Activated T-cell treated with anti-CD3 and anti-CD28 coated beads for 24 hours (primary cell): ENCODE measurements at places on chromosomes 2 and 18.

- no peak for DNase-seq
Measured at GRCh38 chr2:226690461-226691024, 109.1 kb downstream of the IRS1 start.

GRCh38 chr2:236971131-236971821 is 114.4 kb upstream of the COPS8 start:
- no peak for DNase-seq

- no peak for DNase-seq
Measured at GRCh38 chr2:155384555-155385123, 686.1 kb downstream of the KCNJ3 start.

DNA sequence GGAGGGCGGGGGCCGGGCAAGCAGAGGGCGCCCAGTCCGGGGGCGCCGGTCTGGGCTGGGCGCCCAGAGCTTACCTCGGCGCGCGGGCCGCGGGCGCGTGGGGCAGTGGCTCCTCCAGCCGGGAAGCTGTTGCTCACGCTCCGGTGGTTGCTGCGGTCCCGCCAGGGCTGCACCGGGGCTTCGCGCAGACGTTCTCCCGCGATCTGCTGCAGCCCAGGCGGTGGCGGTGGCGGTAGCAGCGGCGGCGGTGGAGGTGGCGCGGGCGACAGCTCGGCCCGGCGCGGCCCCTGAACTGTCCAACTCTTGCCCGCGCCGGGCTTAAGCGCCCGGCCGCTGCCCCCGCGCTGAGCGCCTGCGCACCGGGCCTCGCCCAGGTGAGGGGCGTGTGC is 391 bp downstream of the ZNF385B start:
- no peak for DNase-seq

- no peak for DNase-seq
Measured at GRCh38 chr18:44508474-44508873, 172.2 kb upstream of the SETBP1 start.

GRCh38 chr2:71558300-71559051 is 105.1 kb downstream of the DYSF start:
- DNase-seq: no peak
